ENCODE measurements at places on chromosomes 2 and 18.

GRCh38 chr2:207501802-207502576 is 27.8 kb upstream of the CREB1 start:
- no peak for DNase-seq

DNA sequence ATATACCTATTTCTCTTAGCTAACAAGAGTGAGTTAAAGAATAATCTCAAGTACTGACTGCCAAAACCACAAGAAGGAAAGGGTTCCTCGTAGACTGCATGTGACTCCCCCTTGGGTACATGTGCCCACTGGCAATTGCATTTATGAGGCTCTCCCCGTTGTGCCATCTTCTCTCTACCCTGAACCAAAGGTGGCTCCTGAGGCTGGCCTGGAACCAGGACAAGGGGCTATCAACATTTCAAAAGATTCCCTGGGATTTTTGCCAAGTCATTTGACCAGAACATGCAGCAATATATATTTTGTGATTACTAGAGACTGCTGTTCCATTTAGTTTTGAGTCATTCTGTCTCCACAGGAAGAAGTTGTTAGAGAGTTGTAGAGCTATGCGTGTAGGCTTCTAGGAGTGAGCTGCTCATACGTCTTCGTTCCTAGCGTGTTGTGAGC is 45.8 kb downstream of the LAMA3 start:
- peak; percentile 54 for DNase-seq

DNA sequence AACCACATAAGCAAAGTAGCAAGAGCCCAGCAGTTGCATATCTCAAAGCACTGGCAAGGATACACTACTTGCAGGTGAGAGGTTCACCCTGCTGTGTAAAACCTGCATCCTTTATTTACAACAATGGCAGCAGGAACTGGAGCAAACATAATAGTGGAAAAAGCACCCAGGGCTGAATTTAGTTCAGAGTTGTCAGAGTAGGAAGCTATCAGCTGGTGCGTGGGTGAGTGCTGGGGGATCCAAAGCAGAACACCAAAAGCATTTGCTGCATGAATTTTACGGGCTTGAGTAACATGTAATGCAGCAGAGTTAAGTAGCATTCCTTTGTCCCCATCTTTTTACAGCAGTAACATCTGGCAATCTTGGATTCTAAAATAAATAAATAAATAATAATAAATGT is 73.5 kb upstream of the SRD5A2 start:
- no peak for DNase-seq

DNA sequence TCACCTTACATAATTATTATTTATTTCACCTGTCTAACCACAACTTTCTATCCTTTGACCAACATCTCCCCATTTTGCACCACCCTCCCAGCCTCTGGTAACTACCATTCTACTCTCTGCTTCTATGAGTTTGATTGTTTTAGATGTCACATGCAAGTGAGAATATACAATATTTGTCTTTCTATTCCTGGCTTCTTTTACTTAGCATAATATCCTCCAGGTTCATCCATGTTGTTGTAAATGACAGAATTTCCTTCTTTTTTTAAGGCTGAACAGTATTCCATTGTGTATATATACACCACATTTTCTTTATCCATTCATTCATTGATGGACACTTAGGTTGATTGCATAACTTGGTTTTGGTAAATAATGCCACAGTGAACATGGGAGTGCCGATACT is 24.0 kb downstream of the PPM1B start:
- no peak for DNase-seq

- DNase-seq, result no peak
These were observed 10.6 kb upstream of the WIPF1 start for GRCh38 chr2:174607989-174608865.

Data from hematopoietic multipotent progenitor cell treated with erythropoietin and hydrocortisone succinate and interleukin-3 and kit ligand, for 4 days (in vitro differentiated cells).